Stimulated activated CD8-positive, alpha-beta memory T cell treated with anti-CD3 and anti-CD28 coated beads, Interleukin-4, amount 100 ng/mL, for 4 hours (primary cell): ENCODE measurements at places on chromosomes 3 and 15.

DNA sequence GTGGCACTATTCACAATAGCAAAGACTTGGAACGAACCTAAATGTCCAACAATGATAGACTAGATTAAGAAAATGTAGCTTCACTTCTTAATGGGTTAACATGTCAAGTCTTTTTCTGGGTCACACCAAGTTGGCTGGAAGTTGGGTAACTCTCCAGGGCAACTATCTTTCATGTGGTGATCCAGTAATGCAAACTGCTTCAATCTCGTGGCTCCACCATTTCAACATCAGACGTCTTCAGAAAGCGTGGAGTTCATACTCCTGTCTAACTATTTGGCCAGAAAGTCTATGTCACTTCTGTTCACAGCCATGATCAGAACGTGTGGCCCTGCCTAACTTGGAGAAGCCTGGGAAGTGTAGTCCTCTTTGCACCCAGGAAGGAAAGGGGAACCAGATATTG lies 32.2 kb downstream of the DUT start:
- no peak for DNase-seq

DNA sequence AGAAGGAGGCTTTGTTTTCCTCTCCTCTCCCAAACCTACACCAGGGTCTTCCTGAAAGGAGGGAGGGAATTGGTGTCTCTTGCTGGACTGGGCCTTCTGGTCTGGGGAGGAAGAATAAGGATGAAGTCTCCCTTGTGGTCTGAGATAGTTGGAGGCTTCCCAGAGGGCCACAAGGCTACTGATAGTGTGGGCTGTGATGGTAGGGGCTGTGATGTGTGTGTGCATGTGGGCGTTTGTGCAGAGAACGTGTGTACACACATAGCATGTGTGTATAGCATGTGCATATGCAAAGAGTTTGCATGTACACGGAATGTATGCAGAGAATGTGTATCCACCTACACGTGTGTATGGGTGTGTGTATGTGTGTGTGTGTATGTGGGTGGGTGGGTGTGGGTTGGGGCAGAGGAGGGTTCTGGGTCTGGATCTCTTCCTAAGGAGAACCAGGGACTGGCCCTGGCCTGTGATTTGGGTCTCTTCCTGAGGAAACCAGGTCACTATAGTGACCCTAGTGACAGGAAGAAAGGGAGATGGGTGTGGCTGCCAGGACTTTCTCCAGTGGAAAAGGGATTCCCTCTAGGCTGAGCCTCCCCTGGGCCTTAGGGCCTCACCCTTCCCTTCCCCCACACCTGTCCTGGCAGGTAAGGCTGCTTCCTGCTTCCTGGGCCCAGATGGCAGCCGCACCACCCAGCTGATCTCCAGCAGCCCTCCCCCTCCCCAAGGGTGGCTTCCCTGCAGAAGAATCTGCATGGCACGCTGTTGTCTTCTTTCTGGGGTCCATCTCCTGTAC lies 1.7 kb downstream of the FLNB start:
- no peak for DNase-seq

- no peak for DNase-seq
These were observed 133.6 kb upstream of the PRICKLE2 start for GRCh38 chr3:64358853-64359252.

- no peak for DNase-seq
These were observed 136.6 kb upstream of the FHIT start for GRCh38 chr3:61387817-61388216.

GRCh38 chr3:153410517-153410916 lies 248.5 kb downstream of the RAP2B start:
- no peak for DNase-seq

- DNase-seq = no peak
These were observed 26.3 kb upstream of the MFGE8 start for GRCh38 chr15:88939486-88939806.

DNA sequence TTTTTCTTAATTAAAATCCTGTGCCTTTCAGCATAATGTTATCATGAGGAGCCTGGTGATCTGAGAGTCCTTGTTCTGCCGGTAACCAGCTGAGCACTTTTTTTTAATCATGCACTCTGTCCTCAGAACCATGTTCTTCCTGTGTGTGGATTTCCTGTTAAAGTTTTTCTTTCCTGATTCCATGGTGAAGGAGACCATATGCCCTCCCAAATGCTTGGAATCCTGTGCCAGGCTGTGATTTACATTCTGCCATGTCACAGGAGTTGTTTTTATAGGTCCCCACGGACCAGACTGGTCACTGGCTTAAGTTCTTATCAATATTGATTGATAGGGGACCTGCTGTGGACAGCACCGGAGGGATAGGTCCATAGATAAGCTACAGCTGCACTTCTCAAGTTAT lies 257.8 kb downstream of the SLCO3A1 start:
- no peak for DNase-seq

DNA sequence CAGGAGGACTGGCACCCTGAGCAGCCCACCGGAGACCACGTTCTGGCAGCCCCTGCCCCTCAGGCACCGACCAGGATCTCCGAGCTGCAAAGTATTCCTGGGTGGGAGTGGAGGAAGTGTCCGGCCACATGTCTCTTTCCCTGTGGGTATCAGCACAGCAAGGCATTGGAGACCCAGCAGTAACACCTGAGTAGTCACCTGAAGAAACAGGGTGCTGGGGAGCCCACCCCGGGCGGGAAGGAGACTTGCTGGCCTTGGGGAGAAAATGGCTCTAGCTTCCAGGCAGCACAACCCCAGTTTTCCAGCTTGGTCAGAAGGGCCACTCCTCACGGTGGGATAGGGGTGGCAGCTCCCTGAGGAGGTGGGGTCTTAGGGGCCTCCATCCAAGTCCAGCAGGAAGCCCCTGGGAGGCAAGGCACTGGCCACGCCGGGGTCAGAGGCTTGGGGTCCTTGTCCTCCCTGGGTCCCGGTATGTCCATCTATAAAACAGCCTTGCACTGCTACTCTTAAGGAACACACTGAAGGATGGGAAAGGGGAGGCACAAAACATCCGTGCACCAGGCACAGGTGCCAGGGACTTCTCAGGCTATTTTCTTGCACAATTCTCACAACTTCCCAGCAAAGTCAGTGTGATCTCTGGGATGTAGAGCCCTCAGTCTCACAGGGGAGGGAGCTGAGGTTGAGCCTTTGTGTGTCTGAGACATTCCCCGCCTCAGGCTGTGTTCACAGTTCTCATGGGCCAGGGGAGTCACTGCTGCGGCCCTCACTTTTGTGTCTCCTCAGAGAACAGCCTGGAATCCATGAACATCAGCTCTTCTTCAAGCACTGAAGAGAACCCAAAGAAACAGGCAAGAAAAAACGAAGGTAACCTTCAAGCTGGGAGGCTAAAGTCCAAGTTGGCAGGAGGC lies 11.9 kb downstream of the CFAP100 start:
- DNase-seq = no peak

GRCh38 chr3:125651244-125651643 lies 55.9 kb upstream of the OSBPL11 start:
- DNase-seq = no peak

DNA sequence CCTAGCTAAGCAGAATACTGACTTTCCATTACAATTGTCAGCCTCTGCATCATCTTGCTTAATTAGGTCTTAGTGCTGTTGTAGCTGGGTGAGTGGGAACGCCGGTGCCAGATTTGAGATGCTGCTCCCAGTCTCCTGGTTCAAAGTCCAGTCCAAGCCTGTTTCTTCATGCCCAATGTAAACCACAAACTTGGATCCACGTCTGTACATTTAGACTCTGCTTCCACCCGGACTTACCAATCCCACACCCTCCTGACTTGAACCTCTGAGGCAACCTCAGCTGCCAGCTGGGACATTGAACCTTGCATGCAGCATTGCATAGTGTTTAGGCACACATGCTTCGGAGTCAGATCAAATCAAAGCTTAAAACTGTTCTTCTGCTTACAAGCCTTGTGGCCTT lies 43.0 kb downstream of the BCL2L10 start:
- DNase-seq = no peak

GRCh38 chr15:40702077-40702476 lies 7.1 kb downstream of the RAD51 start:
- DNase-seq = no peak
